Fibroblast of skin of left biceps (primary cell): ENCODE measurements at places on chromosomes 6 and 20.

- DNase-seq = no peak
Measured at GRCh38 chr6:119447921-119448320, 98.4 kb upstream of the MAN1A1 start.

DNA sequence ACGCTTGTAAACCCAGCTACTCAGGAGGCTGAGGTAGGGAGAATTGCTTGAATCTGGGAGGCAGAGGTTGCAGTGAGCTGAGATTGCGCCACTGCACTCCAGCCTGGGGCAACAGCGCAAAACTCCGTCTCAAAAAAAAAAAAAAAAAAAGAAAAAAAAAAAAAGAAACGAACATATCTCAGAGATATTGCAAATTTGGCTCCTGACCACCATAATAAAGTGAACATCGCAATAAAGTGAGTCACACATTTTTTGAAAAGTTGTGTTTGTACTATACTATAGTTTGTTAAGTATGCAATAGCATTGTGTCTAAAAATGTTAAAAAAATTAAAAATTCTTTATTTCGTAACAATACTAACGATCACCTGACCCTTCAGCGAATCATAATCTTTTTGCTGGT is 13.3 kb downstream of the RSPH9 start:
- DNase-seq = no peak

DNA sequence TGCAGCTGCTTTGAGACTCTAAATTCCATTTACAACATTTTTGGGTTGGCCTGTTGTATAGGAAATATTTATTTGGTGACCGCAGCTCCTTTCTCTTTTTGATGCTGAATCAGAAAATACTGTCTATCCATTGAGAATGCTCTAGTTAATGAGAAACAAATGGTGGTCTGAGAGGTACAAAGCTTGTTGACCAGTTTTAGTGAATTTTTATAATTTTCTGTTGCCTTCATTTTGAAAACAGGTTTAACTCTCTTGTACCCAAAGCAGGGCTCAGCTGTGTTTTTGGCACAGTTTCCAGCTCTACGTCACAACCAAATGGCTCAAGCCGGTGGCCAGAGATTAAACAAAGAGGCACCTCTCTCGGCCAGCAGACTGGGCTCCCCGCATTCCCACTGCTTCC is 113.2 kb downstream of the FNDC1 start:
- DNase-seq = no peak

DNA sequence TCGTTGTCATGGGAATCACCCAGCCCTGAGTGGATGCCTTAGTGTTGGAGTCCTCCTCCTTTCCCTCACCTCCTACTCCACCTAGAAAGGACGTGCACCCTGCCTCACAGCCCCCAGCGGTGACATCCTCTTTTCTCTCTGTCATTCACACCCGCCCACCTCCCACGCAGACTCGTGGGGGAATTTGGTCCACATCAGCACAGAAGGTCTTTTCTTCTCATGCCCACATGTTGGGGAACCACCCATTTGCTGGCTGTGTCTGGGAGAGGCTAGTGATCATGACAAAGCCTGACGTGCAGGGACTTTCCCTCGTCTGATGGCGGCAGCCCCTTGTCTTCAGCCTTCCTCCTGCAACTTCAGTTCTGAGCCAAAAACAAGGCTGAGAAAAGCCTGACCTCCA is 96.0 kb upstream of the CNKSR3 start:
- DNase-seq = no peak

- DNase-seq = no peak
Measured at GRCh38 chr20:63819224-63819921, 11.7 kb downstream of the ZBTB46 start.

GRCh38 chr6:137190583-137191094 is 17.2 kb upstream of the IL22RA2 start:
- no peak for DNase-seq

DNA sequence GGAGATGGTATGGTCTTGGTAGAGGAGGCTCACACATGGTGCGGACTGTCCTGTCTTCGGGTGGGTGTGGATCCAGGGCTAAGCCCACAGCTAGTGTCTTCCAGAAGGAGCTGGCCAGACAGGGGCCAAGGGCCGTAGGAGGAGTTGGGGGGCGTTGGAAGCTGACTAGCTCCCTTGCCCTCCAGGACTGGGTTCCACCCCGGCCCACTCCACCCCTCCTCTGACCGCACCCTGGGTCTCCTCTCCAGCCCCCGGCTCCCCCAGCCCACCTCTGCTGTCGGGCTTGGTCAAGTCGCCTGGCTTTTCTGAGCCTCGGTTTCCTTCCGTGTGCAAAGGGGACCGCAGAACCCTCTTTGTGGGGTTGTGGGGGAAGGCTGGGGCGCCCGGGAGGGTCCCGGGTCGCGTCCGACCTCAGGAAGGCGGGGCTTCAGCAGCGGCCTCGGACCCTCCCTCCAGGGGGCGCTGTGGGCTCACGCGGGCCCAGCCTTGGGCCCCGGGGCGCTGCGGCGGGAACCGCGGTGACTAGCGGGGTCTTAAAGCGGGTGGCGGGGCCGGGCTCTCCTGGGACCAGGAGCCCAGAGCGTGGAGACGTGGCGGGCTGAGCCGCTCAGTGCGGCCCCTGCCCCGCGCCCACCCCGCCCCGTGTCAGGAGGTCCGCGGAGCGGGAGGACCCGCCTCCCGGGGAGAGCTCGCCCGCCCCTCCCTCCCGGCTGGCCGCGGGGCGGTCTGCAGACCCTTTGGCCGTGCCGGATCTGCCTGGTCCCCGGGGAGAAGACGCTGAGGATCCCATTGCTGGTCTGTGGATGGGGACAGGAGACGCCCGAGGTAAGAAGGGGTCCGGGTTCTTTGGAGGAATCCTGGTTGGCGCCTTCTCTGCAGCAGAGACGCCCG is 5.4 kb downstream of the NPBWR2 start:
- no peak for DNase-seq

- DNase-seq = no peak
Measured at GRCh38 chr6:163897669-163898068, 483.2 kb downstream of the QKI start.

- no peak for DNase-seq
Measured at GRCh38 chr6:152441902-152442301, 195.3 kb downstream of the SYNE1 start.

DNA sequence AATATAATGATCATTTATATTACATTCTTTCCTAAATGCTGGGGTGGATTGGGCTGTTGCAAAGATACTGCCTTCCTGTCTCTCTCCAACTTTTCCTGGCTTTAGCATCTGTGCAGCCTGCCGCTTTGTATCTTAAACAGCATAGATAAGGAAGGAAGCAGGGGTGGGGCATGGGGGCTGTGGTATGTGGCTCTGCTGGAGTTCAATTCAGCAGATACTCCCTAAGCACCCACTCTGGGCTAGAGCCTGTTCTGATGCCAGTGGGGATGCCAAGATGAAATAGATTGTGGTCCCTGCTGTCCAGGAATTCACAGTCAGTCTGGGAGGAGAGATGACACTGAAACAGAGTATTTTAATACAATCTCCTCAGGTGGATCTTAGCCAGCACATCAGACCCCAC is 56.8 kb downstream of the EIF2S2 start:
- DNase-seq = no peak

GRCh38 chr20:25355011-25355595 is 35.5 kb downstream of the ABHD12 start:
- no peak for DNase-seq

- no peak for DNase-seq
Measured at GRCh38 chr20:49187330-49187850, 744 bp downstream of the STAU1 start.

- no peak for DNase-seq
Measured at GRCh38 chr6:122472022-122472340, 374 bp upstream of the SERINC1 start.

GRCh38 chr6:144265390-144265789 is 19.7 kb upstream of the UTRN start:
- DNase-seq = no peak

DNA sequence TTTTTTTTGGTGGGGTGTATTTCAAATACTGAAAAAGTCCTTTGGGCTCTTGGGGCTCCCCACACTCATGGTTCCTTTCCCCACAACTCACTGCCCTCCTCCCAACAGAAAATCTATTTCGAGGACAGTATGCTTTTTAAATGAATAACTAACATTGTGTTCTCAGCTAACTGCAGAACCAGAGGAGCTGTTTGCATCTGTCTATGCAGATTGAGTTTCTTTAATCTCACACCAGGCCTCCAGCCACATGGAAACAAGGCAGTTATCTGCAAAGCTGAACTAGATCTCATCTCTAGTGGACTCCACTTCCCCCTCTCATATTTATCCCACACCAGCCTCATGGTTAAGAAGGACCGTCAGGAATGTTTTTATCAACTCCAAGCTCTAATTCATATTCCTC is 955.1 kb downstream of the KIF16B start:
- no peak for DNase-seq

DNA sequence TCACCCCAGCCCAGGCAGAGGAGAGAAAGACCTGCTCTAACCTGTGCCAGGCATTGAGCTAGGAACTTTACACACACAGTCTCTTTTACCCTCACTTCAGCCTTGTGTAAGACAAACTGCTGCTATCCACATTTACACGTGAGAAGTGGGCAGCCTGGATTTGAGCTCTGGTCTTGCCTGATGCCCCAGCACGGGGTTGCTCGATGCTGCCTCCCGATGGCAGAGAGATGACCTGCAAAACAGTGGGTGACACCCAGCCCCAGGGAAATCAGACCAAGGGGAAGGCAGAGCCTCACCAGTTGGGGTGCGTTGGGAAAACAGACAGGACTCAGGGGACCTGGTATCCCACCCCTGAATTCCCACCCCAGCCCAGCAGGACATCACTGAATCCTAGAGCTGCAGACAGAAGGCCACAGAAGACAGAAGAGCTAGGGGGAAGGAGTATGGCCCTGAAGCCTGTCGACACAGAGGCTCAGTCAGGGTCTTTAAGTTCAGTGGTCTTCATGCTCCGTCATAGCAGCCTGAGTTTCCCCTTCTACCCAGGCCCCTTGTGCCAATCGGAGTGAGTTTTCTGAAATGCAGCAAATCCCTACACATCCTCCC is 990 bp downstream of the BPI start:
- no peak for DNase-seq

- DNase-seq = no peak
Measured at GRCh38 chr6:4023240-4023639, 55.7 kb downstream of the FAM217A start.

GRCh38 chr6:393391-394221 is 2.1 kb downstream of the IRF4 start:
- no peak for DNase-seq

DNA sequence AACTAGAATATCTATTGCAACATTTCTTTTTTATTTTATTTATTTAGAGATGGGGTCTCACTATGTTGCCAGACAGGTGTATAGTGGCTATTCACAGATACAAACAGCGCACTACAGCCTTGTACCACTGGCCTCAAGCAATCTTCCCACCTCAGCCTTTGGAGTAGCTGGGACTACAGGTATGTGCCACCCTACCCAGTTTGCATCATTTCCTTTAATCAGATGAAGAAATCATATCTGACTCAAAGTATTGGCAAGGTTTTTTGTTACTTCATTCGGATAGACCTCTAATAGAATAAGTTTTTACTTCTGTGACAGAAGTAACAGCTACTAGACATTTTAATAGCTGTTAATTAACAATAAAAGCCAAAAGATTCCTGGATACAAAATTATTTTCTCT is 153.9 kb downstream of the CDK19 start:
- no peak for DNase-seq

GRCh38 chr6:146553377-146554135 is 9.9 kb downstream of the RAB32 start:
- no peak for DNase-seq

GRCh38 chr6:31510007-31510406 is 12.1 kb downstream of the MICB start:
- DNase-seq = no peak

GRCh38 chr6:111759331-111759835 is 113.9 kb downstream of the FYN start:
- DNase-seq = no peak

GRCh38 chr6:168393126-168393870 is 47.7 kb upstream of the SMOC2 start:
- DNase-seq = no peak

GRCh38 chr6:97669191-97670031 is 386.4 kb upstream of the MMS22L start:
- DNase-seq = no peak

DNA sequence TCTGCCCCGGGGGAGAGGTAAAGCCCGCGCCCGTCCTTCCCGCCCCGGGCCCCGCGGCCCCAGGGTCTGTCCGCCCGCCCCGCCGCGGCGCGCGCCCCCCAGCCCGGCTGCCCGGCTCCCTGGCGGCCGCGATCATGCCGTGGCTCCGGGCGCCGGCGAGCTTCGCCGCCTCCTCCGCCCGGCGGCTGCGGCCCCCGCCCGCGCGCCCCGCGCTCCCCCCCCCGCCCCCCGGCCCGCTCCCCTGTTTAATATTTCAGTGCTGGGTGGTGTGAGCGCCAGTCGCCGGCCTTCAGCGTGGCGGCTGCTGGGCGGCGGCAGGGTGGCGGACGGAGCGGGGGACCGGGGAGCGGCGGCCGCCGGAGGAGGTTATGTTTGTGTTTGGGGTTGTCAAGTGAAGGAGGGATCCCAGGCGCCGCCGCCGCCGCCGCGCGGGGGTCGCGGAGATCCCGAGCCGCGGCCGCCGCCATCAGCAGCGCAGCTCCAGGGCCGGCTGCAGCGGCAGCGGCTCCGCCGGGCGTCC is at the start of gene HIVEP1:
HIVEP1 (plus strand) TSS at position 275 of the 520 bp plus-strand sequence. CDS start 3,317 bp downstream, outside the sequence.
- DNase-seq = no peak

DNA sequence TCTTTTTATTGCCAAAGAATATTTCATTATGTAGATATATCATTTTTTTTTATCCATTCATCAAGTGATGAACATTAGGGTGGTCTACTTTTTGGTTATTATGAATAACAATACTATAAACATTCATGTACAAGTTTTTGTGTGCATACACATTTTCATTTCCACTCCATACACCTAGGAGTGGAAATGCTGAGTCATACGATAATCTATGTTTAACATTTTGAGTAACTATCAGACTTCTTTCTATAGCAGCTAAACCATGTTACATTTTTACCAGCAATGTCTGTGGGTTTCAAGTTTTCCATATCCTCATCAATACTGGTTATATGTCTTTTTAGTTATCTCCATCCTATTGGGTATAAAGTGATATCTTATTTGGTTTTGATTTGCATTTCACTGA is 65.7 kb downstream of the PRSS35 start:
- no peak for DNase-seq

GRCh38 chr6:43951063-43951755 is 176.0 kb downstream of the MRPL14 start:
- no peak for DNase-seq
